ENCODE measurements at places on chromosomes 3 and 15.
A peak's percentile ranks its signal among the peaks of the same experiment; 100 is the strongest.

- no peak for DNase-seq
Observed at GRCh38 chr3:127786353-127787070, 35.8 kb downstream of the MGLL start.

DNA sequence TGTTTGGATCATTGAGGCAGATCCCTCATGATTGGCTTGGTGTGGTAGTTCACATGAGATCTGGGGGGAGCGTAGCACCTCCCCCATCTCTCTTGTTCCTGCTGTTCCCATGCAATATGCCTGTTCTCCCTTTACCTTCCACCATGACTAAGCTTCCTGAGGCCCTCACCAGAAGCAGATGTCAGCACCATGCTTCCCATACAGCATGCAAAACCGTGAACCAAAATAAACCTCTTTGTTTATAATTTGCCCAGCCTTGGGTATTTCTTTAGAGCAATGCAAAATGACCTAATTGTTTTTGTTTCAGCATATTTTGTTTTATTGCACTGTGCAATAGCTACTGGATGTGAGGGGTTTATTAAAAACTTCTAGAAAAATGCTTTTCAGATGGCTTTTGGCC lies 56.6 kb upstream of the CHST2 start:
- DNase-seq: no peak

DNA sequence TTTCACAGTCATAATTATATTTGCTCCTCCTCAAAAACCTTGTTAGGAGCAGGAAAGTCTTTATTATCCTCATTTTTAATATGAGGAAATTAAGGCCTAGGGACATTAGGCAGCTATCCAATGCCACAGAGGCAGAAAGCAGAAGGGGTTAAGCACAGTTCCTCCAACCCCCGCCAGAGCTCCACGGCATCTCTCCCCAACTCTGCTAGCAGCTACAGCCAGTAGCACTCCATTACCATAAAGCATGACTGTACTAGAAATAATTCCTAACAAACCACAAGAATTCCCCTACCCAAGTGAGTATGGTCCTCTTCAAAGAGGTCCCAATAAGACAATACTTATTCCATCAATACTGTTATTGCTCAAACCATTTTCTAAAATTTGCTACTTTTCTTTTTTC lies 9.8 kb downstream of the HEG1 start:
- DNase-seq: peak; percentile 93

- DNase-seq: no peak
Observed at GRCh38 chr3:164832216-164832615, 246.1 kb downstream of the SI start.

DNA sequence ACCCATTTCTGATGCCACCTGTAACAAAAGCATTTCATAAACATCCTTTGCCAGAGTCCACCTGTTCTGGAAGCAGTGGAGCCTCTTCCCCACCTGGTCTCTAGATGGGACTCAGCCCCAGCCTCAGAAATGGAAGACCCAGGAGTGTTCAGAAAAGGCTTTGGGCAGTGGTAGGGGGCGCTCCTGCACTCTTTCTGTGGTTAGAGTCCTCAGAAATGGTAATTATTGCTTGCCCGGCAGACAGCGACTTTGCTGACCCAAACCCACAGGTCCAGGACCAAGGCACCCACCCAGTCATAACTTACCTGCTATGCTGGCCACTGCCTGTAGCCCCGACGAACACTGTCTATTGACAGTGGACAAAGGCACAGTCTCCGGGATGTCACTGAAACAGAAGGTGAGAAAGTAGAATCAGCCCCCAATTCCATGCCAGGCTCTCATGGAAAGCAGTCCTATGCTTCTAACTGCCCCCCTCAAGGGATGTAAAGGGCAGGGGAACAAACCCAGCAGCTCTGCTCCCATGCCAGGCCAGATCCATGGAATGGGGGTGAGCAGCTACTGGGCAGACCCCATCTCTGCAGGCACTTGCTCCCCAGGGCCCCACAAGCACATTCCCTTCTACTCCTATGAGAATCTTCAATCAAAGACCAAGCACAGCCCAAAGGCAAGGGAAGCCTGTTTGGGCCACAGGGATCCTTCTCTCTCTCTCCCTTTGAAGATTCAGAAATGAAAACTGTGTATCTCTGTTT lies 5.1 kb downstream of the ACAA1 start:
- no peak for DNase-seq

GRCh38 chr3:34203386-34203785 lies 405.0 kb downstream of the PDCD6IP start:
- DNase-seq: no peak

GRCh38 chr3:110814170-110815007 lies 257.2 kb upstream of the NECTIN3 start:
- peak; percentile 4 for DNase-seq

- no peak for DNase-seq
Observed at GRCh38 chr3:169556349-169556870, 107.1 kb downstream of the MECOM start.

DNA sequence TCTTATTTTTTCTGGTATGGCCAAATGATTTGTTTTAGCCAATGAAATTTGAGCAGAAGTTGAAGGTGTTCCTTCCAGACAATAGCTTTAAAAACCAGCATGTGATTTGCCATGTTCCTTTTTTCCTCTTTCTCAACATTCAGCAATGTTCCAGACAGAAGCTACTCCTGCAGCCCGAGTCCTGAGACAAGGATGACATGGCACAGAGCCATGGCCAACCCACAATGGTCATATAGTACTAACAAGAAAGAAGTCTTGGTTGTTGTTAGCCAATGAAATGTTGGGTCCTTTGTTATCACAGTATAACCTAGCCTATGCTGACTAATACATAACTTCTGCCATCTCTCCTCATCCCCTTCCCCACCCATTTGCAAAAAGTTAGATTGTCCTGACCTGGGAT lies 211.1 kb upstream of the STT3B start:
- no peak for DNase-seq

Measured in H54 (cell line).